Calu3 (cell line): ENCODE measurements at places on chromosomes 13 and 19. TPM values are rescaled to one million over a fixed set of nuclear protein-coding genes. Genes with fewer than 3 reads are reported as not detected.

- DNase-seq, result no peak
Measured at GRCh38 chr19:10968527-10969135, 7.8 kb downstream of the SMARCA4 start.

DNA sequence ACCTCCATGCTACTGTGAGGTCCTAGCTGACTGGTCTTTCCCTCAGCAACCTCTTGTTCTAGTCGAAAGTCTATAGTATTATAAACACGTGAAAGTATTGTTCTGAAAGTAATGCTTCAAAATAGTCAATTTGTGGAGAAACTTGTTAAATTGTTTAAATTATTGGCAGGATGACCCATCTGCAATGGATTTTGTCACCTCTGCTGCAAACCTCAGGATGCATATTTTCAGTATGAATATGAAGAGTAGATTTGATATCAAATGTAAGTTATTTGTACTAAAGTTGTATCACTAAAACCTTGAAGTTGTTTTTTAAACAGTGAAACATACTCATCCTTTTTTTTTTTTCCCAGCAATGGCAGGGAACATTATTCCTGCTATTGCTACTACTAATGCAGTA, 25.9 kb downstream of the UBA2 start:
- no peak for DNase-seq

Gene PGLYRP2
- total RNA-seq, result not detected in 2 replicates

Gene C1QTNF9
- not detected in 2 replicates for total RNA-seq
